ENCODE measurements at places on chromosomes 6 and 20. TPM values are rescaled to one million over a fixed set of nuclear protein-coding genes. Genes with fewer than 3 reads are reported as not detected.

DNA sequence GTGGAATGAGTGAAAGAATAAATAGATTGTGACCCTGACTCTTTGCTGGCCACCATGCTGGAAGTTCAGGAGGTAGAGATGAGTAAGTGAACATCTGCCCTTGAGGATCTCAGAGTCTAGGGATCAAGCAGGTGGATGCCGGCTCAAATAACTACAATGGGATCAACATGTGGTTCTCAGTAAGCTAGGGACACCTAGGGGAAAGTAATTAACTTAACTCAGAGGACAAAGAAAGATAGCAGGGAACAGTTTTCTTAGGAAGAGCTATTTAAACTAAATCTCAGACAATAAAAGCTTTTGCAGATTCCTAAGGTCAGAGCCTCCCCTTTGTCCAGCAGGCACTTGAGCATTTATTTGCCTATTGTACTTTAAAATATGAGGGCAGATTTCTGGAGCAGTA is 29.1 kb downstream of the SLC13A3 start:
- no peaks in the 10 kb centered on the region for H3K4me1 ChIP-seq
- DNase-seq, result no peak
- H3K4me3 ChIP-seq, result no peak overlapping the region
- no peaks in the 10 kb centered on the region for H3K27me3 ChIP-seq
- no peaks in the 10 kb centered on the region for H3K36me3 ChIP-seq

DNA sequence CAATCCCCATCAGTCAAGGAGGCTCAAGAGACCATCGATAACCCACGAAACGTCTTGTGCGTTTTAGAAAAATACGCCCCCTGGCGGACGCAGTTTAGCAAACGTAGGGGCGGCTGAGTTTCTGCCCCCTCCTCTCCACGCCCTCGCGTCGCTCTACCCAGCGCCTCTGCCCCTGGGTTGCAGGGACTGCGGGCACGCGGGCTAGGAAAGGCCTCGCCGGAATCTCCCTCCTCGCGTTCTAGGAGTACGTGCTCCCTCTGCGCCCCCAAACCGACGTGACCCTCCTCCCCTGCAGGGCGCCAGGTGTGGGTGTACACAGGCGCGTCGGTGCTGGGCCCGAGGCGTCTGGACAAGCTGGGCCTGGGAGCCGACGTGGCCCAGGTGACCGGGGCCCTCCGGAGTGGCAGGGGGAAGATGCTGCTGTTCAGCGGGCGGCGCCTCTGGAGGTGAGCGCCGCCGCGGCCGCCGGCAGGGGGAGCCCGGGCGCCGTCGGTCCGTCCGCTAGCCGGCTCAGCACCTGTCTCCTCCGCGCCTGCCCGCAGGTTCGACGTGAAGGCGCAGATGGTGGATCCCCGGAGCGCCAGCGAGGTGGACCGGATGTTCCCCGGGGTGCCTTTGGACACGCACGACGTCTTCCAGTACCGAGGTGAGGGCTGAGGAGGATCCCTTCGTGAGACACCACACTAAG is 5.3 kb downstream of the MMP9 start:
- H3K36me3 ChIP-seq, result no peaks in the 10 kb centered on the region
- H3K27ac ChIP-seq, result peak overlapping the region; percentile 46
- peaks cover 94% of the 10 kb centered on the region for H3K27me3 ChIP-seq
- peak; percentile 93 for DNase-seq

The BEND6 gene
- total RNA-seq, result 3.8 TPM

The RSPO4 gene
- 2.2 TPM for total RNA-seq

DNA sequence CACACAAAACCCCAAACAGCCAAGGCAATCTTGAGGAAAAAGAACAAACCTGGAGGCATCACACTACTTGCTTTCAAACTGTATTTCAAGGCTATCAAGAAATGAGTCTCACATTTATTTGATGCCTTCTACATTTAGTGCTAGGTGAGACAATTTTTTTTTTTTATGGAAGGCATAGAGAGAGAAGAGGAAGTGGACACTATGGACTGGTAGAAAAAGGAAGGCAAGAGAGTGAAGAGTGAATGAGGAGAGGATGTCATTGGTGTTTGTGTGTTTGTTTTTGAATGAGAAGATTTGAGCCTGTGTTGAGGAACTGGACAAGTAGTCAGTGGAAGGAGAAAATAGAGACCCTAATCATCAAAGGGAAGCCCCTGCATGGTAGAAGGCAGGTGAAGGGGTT is 182.0 kb upstream of the JAG1 start:
- no peak overlapping the region for H3K27ac ChIP-seq
- no peak overlapping the region for H3K4me3 ChIP-seq
- DNase-seq, result no peak
- H3K36me3 ChIP-seq, result no peaks in the 10 kb centered on the region

The SLC35D3 gene
- total RNA-seq, result 0.09 TPM

GRCh38 chr6:25010902-25011625 is 75.3 kb upstream of the RIPOR2 start:
- no peaks in the 10 kb centered on the region for H3K36me3 ChIP-seq
- H3K4me3 ChIP-seq, result no peak overlapping the region
- H3K27me3 ChIP-seq, result no peaks in the 10 kb centered on the region
- no peak for DNase-seq

- peaks cover 23% of the 10 kb centered on the region for H3K4me1 ChIP-seq
- H3K36me3 ChIP-seq, result no peaks in the 10 kb centered on the region
- DNase-seq, result peak; percentile 61
- H3K4me3 ChIP-seq, result no peak overlapping the region
Measured at GRCh38 chr20:37333848-37334318, 12.1 kb upstream of the SRC start.

- no peaks in the 10 kb centered on the region for H3K36me3 ChIP-seq
- H3K4me3 ChIP-seq, result no peak overlapping the region
- no peak for DNase-seq
- H3K4me1 ChIP-seq, result no peaks in the 10 kb centered on the region
Measured at GRCh38 chr6:147881432-147881831, 372.9 kb downstream of the SAMD5 start.

The SPAG4 gene
- 3.1 TPM for total RNA-seq

DNA sequence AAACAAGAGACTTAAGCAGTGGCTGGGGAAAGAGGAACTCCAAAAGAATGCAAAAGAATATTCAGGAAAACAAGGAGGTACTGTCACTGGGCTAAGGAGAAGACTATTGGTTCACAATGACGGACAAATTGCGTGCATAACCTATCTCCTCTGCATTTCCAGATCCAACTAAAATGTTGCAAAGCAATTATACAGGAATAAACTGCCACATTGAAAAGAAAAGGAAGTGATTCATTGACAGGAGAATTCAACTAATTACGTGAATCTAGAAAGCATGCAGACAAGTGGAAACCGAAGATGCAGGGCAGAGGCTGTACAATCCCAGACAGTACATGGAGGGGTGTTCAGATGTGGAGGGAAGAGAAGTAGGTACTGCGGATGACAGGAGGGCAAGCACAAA is 152.8 kb upstream of the RIPOR2 start:
- H3K4me3 ChIP-seq, result no peak overlapping the region
- no peaks in the 10 kb centered on the region for H3K4me1 ChIP-seq
- DNase-seq, result no peak
- no peak overlapping the region for H3K27ac ChIP-seq

- H3K36me3 ChIP-seq, result no peaks in the 10 kb centered on the region
- no peak for DNase-seq
- no peak overlapping the region for H3K4me3 ChIP-seq
Measured at GRCh38 chr20:59579404-59580145, 24.8 kb upstream of the PHACTR3 start.

DNA sequence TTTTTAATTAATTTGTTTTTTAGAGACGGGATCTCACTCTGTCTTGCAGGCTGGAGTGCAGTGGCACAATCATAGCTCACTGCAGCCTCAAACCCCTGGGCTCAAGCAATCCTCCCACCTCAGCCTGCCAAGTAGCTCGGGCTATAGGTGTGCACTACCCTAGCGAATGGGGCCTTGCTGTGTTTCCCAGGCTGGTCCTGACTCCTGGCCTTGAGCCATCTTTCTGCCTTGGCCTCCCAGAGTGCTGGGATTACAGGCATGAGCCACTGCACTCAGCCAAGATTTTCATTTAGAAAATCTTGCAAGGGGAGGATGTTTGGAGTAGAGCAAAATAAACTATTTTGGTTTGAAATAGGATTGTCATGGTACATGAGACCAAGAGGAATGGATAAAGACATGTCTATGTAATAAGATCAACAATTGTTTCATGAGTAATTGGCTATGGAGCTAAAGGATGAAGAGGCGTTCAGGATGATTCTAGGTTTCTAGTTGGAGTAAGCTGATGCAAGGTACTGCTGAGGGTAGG is 237.8 kb downstream of the UST start:
- H3K4me1 ChIP-seq, result no peaks in the 10 kb centered on the region
- H3K36me3 ChIP-seq, result no peaks in the 10 kb centered on the region
- H3K27me3 ChIP-seq, result no peaks in the 10 kb centered on the region
- no peak overlapping the region for H3K4me3 ChIP-seq
- DNase-seq, result no peak

DNA sequence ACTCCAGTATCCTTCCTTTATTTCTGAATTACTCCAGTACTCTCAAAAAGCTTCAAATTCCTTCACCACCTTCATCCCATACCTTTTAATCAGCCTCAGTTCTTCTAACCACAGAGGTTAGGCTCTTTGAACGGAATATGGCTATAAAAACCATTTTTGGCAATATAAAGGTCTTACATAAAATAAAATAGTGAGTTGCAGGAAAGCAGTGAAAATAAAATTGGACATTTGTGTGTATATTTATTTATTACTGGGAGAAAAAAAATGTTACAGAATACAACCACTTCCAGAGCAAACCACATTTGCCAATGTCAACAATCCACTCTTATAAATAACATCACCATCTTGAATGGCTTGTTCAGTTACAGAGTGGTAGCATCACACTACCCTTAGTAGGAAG is 7.7 kb downstream of the HDDC2 start:
- no peaks in the 10 kb centered on the region for H3K27me3 ChIP-seq
- H3K27ac ChIP-seq, result no peak overlapping the region
- peaks cover 67% of the 10 kb centered on the region for H3K36me3 ChIP-seq
- H3K4me1 ChIP-seq, result no peaks in the 10 kb centered on the region
- no peak overlapping the region for H3K4me3 ChIP-seq

The PROKR2 gene
- total RNA-seq, result not detected

DNA sequence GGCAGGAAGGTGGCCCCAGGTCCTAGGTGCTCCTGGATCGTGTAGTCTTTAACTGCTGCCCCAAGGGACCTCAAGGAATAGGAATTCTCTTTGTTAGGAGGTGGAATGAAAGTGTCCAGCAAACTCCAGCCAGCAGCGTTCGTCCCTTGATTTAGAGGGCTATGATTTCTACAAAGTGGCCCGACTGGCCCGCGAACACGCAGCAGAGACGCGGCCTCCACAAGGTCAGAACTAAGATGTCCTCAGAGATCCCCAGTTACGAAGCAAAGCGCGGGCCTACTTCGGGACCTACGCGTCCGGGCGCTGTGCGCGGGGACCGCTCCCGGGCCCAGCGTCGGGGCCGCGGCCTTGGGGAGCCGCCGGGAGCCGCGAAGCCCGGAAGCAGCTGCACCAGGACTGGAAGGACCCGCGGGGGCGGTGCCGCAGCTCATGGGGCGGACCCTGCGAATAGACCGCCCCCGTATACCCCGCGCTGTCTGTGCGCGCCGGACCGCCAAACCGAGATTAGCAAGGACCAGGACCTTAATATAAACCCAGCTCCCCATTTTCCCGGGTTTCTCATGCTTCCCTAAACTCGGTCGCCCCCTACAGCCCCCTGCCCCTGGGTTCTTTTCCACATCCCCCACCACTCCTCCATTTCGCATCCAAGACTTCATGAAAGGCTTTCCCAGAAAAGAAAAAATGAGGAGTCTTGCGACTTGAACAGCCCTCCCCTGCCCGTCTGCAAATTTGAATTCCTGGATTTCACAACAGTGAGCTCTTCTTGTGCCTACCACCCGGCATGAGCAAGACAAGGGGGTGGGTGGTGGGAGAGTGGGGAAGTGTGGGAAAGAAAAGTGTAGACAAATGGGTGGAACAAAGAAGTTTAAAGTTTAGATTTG is at the start of gene C6orf47:
Gene C6orf47, minus strand, starts transcription at position 398 of the 881 bp plus-strand sequence. CDS start 831 bp downstream, outside the sequence.
- H3K4me1 ChIP-seq, result peaks cover 77% of the 10 kb centered on the region
- H3K36me3 ChIP-seq, result no peaks in the 10 kb centered on the region
- H3K27ac ChIP-seq, result peak within 1 kb of the TSS; percentile 82
- H3K4me3 ChIP-seq, result peak within 1 kb of the TSS; percentile 92

The MTFR2 gene
- 2.0 TPM for total RNA-seq

DNA sequence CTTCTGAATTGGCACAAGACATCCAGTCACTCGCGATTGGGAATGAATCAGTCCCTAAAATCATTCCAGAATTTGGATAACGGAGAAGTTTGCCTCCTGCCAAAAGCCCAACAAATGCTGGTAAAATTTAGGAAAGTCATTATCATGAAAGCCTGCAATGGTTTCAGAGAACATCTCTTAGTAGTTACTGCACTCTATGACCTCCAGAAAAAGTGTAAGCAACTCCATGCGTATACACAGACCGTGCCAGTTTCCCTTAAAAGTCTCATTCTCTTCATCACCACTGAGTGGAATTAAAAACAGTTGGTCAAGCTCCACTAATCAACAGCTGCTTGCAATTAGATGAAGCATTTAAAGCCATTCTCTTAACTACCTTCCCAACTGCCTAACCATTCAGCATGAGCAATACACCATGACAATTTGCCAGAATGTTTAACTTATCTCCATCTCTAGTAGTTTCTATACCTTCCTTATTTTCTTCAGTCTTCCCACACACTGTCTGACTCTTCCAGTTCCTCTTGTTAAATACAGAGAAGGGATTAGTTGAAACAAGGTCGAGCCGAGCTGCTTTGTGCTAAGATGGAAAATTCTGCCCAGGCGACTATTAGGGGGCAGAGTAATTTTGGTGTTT is 183.6 kb upstream of the PRDM1 start:
- peaks cover 12% of the 10 kb centered on the region for H3K4me1 ChIP-seq
- H3K4me3 ChIP-seq, result no peak overlapping the region
- no peaks in the 10 kb centered on the region for H3K36me3 ChIP-seq
- no peak overlapping the region for H3K27ac ChIP-seq
- DNase-seq, result no peak

- DNase-seq, result no peak
- peaks cover 6% of the 10 kb centered on the region for H3K4me1 ChIP-seq
- no peaks in the 10 kb centered on the region for H3K36me3 ChIP-seq
- no peak overlapping the region for H3K4me3 ChIP-seq
- peaks cover 23% of the 10 kb centered on the region for H3K27me3 ChIP-seq
Measured at GRCh38 chr6:137414599-137414998, 79.6 kb downstream of the OLIG3 start.

The FHL5 gene
- total RNA-seq, result 13.3 TPM

The FGD2 gene
- total RNA-seq, result 24.7 TPM

The TMEM200A gene
- 12.6 TPM for total RNA-seq
